NCI-H187 (cell line): ENCODE measurements at places on chromosomes 11 and 22.

DNA sequence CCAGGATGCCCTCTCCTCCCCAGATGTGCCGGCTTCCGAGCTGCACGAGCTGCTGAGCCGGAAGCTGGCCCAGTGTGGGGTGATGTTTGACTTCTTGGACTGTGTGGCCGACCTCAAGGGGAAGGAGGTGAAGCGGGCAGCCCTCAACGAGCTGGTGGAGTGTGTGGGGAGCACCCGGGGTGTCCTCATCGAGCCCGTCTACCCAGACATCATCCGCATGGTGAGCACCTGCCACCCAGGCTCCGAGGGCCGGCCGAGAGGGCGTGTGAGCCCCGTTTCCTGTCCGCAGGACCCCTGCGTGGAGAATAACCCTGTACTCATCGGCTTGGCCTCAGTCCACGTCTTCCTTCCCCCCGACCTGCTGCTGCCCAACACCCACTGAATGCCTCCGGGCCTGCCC lies 2.2 kb downstream of the PPP2R5B start:
- DNase-seq = no peak

DNA sequence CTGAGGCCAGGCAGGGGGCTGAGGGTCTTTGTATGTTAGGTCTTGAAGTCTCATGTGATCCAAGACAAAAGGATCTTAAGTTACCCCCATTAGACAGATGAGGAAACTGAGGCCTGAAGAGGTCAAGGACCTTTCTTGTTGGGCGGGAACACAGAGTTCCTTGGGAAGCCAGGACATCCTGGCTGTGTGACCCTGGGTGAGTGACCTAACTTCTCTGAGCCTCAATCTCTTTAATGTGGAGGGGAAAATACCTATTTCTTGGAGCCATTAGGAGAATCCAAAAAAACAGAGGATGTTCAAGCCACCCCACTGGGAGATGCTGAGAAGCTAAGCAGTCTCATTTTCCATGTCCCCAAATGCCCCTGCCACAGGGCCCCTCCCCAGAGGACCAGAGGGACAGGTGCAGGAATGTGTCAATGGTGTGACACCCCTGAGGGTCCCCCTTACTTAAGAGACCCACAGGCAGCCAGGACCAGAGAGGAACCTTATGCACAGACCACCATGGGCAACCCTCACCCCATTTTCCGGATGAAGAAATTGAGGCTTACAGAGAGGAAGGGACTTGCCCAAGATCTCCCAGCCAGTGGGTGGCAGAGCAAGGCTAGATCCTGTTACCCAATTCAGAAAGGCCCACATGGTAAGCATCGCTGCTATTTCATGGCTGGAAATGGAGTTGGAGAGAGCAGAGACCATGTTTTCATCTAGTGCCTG lies 8.0 kb downstream of the RAC2 start:
- no peak for DNase-seq

- DNase-seq = no peak
Measured at GRCh38 chr11:121494355-121495099, 41.8 kb upstream of the SORL1-AS1 start.

- no peak for DNase-seq
Measured at GRCh38 chr11:290621-291231, 1.8 kb downstream of the PGGHG start.

GRCh38 chr22:43439368-43440103 lies 27.7 kb downstream of the MPPED1 start:
- no peak for DNase-seq

- DNase-seq = no peak
Measured at GRCh38 chr11:86453290-86454030, 78.8 kb downstream of the CCDC81 start.

- no peak for DNase-seq
Measured at GRCh38 chr11:69520186-69520916, 38.9 kb downstream of the LINC01488 start.

DNA sequence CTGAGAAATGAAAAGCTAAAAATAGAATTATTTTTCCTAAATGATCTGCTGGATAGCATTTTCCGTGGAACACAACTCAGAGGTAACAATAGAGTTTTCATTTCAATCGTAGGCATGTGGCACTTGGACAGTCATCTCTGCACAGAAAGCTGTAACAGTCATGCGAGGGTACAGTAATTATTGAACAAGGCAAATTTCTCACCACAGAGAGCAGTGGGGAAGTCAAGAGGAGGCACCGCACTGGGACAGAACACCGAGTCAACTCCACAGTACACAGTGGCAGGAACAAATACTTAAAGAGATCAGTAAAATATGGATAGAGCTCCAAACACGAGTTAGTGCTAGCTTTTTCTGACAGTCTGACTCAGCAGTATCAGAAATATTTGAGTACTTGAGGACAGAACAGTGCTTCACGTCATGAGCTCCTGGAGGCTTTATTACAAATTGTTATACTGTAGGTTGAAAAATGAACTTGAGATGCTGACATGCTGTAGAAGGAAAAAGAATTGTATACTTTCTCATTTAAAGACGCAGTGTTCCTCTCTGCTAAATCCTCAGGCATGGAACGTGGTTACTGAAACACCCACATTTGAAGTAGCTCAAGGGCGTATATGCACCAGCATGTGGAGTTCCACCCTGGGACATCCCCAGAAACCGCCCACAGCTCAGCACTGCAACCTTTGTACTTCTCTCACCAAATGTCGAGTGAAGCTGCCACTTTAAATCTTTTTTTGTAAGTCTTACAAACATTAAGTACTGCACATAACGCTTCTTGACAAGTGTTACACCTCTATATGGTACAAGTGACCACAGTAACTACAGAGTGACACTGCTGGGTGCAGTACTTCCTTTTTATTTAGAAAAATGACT lies 27.4 kb upstream of the YPEL1 start:
- DNase-seq = no peak

DNA sequence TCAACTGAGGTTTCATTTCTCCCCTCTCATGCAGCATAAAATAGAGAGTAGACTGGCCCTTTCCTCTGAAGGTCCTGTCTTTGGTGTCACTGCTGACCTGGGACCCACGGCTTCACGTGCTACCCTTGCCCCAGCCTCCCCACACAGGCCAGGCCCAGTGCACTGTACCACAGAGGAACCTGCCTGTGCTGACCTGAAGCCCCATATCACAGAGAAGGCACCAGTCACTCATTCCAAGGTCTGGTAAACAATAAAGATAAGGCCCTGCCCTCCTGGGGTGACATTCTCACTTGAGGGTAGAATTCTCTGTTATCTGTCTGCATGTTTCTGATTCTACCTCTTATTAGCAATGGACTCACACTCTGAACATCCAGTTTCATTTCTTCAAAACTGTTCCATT lies 51.3 kb downstream of the RPL27A start:
- DNase-seq = no peak

- DNase-seq = no peak
Measured at GRCh38 chr11:2165571-2165970, 4.6 kb upstream of the INS start.

GRCh38 chr22:34587357-34588356 lies 478.3 kb upstream of the ISX start:
- no peak for DNase-seq

- DNase-seq = no peak
Measured at GRCh38 chr11:1484061-1484671, 2.4 kb downstream of the MOB2 start.

- DNase-seq = no peak
Measured at GRCh38 chr22:19636696-19637407, 77.5 kb upstream of the SEPTIN5 start.

- DNase-seq = no peak
Measured at GRCh38 chr22:44888491-44889254, 121.1 kb downstream of the PHF21B start.

- no peak for DNase-seq
Measured at GRCh38 chr11:30244265-30244664, 13.5 kb downstream of the FSHB start.

GRCh38 chr11:128198216-128198772 lies 389.1 kb downstream of the ETS1 start:
- no peak for DNase-seq

DNA sequence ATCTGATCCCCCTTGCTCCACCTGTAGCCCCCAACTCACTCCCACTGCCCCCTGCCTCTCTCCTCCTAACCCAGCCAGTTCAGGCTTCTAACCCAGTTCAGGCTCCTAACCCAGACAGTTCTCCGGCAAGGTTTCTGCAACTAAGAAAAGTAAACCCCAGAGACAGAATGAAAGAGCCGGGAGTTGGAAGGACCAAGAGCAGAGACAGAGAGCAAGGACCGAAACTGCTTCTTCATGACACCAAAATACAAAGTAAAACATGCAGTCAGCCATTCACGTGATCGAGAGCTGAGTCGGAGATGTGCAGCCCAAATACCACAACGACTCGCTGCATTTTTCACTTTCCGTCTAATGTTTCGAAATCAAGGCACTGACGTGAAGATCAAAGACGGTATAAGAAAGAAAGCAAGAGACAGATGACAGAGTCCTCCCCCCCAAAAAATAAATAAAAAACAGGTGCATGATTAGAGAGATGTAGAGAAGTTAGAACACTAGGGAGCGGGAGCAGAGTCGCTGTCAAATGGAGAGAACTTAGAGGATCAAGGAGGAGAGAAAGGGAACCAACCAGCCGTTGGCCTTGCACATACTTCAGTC lies 884 bp downstream of the IL10RA start:
- DNase-seq = no peak

GRCh38 chr11:79285756-79286155 lies 155.1 kb downstream of the TENM4 start:
- no peak for DNase-seq

- no peak for DNase-seq
Measured at GRCh38 chr11:44572436-44572835, 7.0 kb downstream of the CD82 start.

- DNase-seq = no peak
Measured at GRCh38 chr11:119550053-119550752, 127.2 kb upstream of the THY1 start.

GRCh38 chr11:2663915-2664314 lies 35.9 kb downstream of the KCNQ1OT1 start:
- no peak for DNase-seq

DNA sequence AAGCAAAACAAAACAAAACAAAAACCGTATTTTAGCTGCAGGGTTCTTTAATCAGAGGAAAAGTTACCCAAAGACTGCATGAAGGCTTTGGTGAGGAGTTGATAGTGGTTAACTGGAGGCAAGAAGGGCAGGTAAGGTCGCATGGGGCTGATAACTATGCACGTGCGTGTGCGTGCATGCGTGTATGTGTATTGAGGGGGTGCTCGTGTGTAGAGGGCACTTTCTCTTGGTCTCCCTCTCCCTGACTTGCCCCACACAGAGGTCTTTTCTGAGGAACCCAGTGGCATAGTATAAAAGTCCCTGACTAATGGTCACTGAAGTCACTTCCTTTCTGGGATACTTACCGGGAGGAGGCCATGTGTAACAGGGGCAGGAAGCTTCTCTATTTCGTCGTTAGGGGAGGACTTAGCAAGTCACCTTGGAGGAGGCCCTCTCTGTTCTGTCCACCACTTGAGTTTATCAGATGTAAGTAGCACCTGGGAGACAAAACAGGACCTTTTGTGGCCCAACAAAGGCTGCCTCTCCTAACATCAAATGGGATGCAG lies 20.1 kb upstream of the FCHSD2 start:
- no peak for DNase-seq

GRCh38 chr22:22848364-22848866 lies 39.2 kb upstream of the IGLL5 start:
- DNase-seq = no peak

- peak; percentile 34 for DNase-seq
Measured at GRCh38 chr22:46462726-46463371, 74.6 kb downstream of the CELSR1 start.

DNA sequence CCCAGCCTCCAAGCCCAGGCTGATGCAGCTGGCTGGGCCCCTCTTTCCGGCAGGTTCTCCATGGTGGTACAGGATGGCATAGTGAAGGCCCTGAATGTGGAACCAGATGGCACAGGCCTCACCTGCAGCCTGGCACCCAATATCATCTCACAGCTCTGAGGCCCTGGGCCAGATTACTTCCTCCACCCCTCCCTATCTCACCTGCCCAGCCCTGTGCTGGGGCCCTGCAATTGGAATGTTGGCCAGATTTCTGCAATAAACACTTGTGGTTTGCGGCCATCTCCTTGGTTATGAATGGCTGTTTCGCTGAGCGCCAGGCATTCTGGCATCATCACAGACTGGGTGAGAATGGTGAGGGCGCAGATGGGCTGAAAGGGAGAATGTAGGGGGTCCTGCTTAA lies 3.6 kb downstream of the PRDX5 start:
- no peak for DNase-seq

GRCh38 chr22:49953680-49954344 lies 6.8 kb upstream of the PIM3 start:
- no peak for DNase-seq

- no peak for DNase-seq
Measured at GRCh38 chr11:105000167-105000566, 22.8 kb downstream of the CASP5 start.

GRCh38 chr11:103927535-103927934 lies 108.9 kb upstream of the DDI1 start:
- DNase-seq = no peak

DNA sequence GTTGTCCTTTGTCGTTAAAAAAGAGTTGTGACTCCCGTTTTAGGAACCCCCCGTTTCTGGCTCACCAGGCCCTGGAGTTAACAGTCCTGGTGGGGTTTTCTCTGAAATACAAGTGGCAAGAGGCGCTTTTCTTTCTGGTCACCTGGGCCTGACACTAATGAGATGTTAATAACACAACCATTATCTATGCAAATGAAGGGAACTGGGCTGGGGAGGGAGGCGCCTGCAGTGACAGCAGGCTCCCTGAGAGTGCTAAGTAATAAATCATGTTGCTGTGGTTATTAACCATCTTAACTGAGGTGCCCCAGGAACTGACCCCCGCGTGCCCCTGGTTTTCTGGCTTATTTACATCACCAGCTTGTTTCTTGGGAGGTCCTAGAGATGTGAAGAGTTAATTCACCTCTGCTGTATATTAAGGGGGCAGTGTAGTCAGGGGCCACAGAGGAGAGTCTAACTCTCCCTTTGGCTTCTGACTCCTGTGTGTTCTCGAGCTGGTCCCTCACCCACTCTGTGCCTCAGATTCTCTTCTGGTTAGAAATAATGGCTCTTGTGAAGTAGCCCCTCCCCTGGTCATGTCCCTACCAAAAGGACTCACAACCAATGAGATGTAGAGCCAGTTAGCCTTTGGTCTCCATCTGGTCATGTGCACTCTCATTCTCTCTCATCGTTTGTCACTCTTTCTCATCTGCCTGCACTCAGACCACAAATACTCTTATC lies 276.6 kb upstream of the CADM1 start:
- no peak for DNase-seq

DNA sequence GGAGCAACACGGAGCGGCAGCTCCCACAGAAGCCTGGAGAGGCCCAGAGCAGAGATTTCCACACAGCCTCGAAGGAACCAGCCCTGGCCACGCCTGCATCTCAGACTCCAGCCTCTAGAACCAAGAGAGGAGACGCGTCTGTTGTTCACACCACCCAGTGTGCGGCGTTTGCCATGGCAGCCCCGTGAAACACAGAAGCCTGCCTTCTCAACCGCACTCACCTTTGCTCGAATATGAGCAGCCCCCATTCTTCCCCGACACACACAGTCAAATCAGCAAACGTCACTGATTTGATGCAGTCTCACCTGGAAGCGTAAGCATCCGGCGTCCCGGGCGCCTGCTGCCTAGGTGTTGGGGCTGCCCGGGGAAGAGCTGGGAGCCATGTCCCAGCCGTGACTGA lies 14.2 kb upstream of the TALDO1 start:
- DNase-seq = no peak

- DNase-seq = no peak
Measured at GRCh38 chr11:9214765-9215164, 50.4 kb downstream of the DENND5A start.

GRCh38 chr22:49228431-49229037 lies 599.1 kb downstream of the BRD1 start:
- DNase-seq = no peak
